ENCODE measurements at places on chromosomes 3 and 15.

- no peak for DNase-seq
These were observed 291.2 kb upstream of the KCNMB2 start for GRCh38 chr3:178244733-178245709.

GRCh38 chr15:100602823-100603393 lies 519 bp downstream of the ASB7 start:
- DNase-seq: no peak

DNA sequence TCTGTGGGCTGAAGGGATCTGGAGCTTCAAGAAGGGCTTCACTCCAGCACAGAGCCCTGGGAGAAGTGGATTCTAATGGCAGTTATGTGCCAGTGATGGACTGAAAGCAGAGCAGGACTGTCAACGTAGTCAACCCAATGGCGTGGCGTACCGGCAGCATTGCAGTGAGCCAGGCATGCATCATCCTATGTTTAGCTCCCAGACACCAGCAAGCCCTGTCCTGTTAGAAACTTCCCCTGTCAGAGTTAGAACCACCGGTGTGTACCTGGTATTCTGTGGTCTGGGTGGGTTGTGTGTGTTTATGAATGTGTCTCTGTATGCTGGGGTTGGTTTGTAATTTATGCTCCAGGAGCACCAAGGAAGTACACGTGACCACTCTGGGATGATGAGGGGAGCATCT lies 86.3 kb downstream of the CLSTN2 start:
- no peak for DNase-seq

DNA sequence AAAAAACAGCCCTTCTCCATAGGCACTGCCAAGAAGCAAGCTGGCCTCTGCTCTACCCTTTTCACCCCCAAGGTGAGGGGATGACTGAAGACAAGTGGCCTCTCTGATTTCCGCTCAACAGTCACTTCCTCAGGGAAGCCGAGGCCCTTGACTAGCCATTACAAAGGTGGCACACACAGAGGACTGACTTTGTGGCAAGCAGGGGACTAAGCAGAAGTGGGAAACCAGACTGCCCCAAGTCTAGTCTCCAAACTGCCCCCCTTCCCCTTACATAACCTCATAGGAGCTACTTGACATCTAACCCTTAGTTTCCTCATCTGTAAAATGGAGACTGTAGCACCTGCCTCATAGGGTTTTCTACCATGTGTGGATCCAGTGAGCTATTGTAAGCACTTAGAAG lies 118.9 kb downstream of the FOXP1 start:
- DNase-seq: no peak

DNA sequence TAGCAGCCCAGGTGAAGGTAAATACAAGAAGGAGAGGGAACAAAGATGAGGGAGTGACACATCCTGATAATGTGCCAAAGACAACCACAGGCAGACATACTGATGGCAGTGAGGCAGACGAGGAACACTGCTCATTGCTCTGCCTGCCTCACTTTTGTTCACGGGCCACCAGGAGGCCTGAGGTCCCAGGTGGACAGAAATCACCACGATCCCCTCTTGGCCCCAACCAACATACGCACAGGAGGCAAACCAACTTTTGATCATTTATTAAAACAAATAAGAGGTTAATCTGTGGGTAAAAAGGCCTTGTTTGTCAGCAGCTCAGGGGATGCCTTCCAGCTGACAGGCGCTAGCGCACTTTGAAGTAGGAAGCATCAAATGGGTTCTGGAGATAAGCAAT lies 4.2 kb downstream of the ALG1L2 start:
- no peak for DNase-seq

DNA sequence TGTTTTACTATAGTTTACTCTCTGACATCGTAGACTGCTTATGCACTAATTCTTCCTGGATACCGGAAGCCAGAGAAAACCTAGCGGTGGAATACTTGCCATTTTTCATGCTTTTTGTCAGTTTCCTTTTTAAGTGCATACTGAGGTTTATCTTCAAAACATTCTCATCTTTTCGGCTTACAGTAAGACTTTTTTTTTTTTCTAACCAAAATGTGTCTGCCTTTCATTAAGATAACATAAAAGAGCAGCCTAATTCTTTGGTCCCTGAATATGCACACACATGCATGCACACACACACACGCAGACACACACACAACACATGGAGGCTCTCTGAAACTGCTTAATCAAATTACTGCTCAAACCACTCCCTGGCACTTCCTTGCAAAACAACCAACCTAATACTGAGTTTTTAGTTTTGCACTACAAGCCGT lies 1.3 kb downstream of the ZNF445 start:
- DNase-seq: no peak

DNA sequence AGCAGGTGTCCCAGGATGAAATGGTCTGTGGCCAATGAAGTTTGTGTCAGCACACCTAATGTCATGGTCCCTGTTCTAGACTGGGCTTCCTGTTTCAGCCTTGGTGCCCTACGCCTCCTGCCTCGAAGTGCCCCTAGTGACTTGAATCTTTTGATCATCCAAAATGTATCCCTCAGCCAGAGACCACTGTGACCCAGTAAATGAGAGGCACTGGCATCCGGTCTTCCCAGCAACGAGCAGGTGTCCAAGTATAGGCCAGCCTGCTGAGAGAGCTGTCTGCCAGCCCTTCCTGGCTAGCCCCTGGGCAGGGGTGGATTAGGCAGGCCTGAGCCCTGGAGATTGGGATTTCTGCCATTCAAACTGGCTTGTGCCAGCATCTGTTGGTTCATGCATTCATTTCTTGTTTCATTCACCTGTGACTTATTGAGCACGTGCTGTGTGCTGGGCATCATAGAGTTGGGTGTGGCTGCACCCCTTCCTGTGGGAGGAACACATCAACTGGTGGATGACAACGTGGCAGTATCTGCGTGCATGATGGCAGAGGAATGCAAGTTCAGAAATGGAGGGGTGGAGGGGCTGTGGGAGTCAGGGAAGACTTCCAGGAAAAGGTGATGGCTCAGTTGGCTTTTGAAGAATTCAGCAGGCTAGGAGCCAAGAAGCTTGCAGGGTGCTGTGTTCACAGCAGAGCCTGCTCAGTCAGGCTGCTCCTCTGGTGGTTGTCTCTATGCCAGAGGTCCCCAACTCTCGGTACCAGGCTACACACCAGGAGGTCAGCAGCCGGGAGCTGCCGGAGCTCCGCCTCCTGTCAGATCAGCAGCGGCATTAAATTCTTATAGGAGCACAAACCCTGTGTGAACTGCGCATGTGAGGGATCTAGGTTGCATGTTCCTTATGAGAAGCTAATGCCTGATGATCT lies 21.6 kb downstream of the ESYT3 start:
- DNase-seq: no peak

- DNase-seq: peak; percentile 57
These were observed 27.0 kb downstream of the HMCES start for GRCh38 chr3:129305592-129306091.

DNA sequence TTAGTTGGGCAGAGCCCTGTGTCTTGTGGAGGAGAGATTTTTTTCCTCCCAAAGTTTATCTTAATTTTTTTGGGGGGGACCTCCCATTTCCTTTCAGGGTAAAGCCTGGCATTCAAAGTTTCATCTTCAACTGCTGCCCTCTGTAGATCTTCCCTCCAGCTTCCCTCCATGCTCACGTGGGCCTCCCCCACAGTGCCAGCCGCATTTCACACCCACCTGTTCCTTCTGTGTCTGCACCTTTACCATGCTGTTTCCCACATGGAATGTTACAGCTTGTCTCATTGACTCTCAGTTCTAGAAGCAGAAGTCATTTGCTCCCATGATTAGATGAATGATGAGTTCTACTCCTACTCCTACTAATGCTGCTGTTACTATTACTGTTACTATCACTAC lies 6.5 kb downstream of the CELF6 start:
- DNase-seq: no peak

GRCh38 chr3:159813822-159814531 lies 174.7 kb upstream of the IL12A start:
- no peak for DNase-seq

DNA sequence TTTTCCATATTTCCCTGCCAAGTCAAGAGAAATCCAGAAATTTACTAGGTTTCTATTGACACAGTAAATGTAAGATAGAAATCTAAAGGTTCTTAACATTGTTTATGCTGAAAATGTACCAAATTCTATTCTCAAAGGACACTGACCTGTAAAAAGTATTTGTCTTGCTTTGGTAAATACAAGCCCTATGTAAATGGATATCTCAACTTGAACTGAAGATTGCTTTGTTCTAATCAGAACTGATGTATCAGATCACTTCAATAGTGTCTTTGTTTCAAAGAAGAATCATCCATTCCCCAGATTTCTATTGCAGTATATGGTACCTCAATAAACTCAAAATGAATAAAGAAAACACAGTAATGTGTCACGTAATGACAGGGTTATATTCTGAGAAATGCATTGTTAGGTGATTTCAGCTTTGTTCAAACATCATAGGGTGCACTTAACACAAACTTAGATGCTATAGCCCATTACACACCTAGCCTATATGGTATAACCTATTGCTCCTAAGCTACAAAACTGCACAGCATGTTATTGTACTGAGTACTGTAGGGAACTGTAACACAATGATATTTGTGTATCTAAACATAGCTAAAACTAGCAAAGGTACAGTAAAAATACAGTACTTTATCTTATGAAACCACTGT lies 143.5 kb upstream of the NECTIN3 start:
- DNase-seq: no peak

- no peak for DNase-seq
These were observed 24.7 kb downstream of the CPN2 start for GRCh38 chr3:194326192-194326967.

DNA sequence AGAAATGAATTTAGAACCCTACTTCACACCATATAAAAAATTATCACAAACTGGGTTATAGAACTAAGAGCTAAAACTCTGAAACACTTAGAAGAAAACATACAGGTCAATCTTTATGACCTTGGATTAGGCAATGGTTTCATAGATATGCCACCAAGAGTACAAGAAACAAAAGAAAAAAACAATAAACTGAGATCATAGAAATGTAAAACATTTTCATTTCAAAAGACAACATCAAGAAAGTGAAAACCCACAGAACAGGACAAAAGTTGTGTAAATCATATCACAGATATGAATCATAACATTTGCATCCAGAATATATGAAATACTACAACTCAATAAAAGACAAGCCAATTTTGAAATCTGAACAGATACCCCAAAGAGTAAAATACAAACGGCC lies 72.4 kb downstream of the TBL1XR1 start:
- no peak for DNase-seq

DNA sequence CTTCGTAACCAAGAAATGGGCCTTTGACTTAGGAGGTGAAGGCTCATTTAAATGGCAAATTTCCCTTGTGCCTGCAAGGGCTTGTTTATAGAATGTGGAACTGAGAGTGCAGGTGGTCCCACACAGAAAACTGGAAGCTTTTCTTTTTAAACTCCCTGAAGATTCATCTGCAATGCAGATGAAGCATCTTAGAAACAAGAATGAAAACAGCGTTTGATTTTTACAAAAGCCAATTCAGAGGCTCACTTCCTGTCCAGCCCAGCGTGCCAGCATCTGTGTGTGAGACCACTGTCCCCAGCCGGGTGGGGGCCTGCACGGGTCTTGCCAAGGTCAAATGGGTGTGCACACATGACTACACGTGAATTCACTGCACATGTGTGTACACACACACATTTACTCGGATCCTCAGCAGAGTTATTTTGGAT lies 94.7 kb downstream of the LINGO1 start:
- no peak for DNase-seq

DNA sequence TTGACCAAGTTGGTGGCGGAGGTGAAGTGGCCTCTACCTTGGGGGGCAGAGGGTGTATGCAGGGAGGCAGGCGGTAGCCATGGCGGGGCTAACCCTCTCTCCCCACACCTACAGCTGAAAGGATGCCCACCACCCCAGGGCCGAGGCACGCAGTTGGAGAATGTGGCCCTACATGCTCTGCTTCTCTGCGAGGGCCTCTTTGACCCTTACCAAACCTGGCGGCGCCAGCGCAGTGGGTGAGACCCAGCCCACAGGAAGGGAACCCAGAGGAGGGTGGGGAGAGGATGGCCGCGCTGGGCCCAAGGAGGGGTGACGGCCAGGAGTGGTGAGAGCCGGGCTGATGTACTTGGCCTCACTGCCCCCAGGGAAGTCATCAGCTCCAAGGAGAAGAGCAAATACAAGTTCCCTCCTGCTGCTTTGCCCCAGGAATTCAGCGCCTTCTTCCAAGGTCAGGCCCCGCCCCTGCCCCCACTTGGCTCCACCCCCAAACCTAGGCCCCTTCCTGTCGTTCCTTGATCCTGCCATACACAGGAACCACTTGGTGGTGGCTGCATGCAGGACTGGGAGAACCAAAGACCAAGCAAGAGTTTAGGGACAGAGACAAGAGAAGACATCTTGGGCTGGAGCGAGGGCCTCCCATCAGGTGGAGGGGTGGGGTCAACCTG lies 9.8 kb downstream of the NBEAL2 start:
- no peak for DNase-seq

GRCh38 chr3:184381261-184382224 lies 1.7 kb downstream of the CHRD start:
- DNase-seq: no peak

DNA sequence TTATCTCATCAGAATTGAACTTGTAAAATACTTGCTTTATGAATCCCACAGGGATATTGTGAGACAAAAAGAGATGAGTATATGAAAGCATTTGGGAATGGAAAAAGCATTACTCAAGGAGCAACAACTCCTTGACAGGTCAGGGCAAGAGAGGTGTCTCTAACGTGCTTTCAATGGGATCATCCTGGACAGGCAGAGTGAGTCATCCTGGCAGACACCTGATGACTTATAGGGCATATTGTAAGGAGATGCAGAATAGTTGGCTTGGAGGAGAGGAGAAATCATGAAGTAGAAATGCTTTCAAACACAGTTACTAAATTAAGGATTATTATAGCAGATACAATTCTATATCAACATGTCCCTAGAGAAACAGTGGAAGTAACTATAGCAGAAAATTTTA lies 71.9 kb upstream of the THSD4 start:
- DNase-seq: no peak

GRCh38 chr3:181326637-181327223 lies 337.2 kb upstream of the DNAJC19 start:
- DNase-seq: no peak

DNA sequence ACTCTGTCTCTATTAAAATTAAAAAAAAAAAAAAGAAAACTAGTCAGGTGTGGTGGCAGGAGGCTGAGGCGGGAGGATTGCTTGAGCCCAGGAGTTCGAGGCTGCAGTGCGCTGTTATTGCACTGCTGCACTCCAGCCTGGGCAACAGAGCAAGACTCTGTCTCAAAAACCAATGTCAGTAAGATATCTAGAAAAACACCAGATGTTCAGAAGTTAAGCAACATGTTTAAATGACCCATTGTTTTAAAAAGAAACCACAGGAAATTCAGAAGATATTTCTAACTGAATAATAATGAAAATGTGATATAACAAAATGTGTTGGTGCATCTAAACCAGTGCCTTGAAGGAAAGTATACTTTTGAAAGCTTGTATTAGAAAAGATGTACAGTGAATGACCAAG lies 203.4 kb upstream of the CGNL1 start:
- no peak for DNase-seq

DNA sequence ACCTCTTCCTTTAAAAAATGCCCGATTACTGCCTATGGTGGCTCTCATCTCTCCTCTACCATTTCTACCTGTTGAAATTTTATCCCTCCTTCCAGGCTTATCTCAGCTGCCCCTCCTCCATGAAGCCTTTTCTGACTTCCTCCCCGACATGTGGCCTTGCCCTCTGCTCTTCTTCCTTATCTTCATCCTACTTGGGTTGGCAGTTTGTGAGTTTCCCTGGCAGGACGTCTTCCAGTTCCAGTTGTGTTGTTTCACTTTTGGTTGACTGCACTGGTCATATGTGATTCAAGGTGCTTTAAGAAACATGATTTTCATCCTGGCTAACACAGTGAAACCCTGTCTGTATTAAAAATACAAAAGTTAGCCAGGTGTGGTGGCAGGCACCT lies 4.4 kb downstream of the DLL4 start:
- DNase-seq: no peak
